Heart left ventricle (tissue), 16 donors: ENCODE measurements at places on chromosomes 1 and 21. TPM values are rescaled to one million over a fixed set of nuclear protein-coding genes. Genes with fewer than 3 reads are reported as not detected.

GRCh38 chr21:33541105-33541711, 709 bp downstream of the GART start:
- no peak for DNase-seq

GRCh38 chr1:155207806-155208540, at the start of gene THBS3:
TSS of gene THBS3 (minus strand) at chr1:155207897. CDS start at chr1:155207876, 21 bp downstream.
- DNase-seq: peak; percentile 56

DNA sequence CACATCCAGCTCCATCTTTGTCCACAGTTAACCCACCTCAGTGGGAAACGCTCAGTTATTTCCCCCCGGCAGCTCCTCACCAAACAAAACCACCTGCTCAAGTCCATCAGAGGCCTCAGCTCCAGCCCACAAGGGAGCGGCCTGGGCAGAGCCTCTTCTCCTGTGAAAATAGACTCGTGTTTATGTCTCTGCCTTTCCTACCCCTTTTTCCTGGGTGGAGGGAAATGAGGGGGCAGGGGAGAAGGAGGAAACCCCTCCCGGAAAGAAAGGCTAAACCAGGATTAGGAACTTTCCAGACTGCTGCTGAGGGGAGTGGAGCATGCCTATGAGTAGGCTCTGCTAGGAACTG, 81.6 kb downstream of the PAX7 start:
- DNase-seq: no peak

- DNase-seq: no peak
Observed at GRCh38 chr1:56827711-56828110, 8.5 kb upstream of the FYB2 start.

- DNase-seq: no peak
Observed at GRCh38 chr21:34536820-34537219, 24.8 kb upstream of the KCNE1 start.

LYPD8 gene
- not detected for polyA plus RNA-seq

SHISA4 gene
- polyA plus RNA-seq: 53.2 TPM
